ENCODE measurements at places on chromosomes 11 and 22.
A peak's percentile ranks its signal among the peaks of the same experiment; 100 is the strongest.

DNA sequence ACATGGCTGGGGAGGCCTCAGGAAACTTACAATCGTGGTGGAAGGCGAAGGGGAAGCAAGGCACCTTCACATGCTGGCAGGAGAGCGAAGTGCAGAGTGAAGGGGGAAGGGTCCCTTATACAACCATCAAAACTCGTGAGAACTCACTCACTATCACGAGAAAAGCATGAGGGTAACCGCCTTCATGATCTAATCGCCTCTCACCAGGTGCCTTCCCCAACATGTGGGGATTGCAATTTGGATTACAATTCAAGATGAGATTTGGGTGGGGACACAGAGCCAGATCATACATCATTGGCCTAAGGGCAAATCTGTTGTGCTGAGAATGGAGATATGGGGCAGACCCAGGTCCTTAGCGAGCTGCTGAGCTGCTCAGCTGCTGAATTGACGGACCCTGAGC is 13.1 kb downstream of the C1QTNF6 start:
- H3K27ac ChIP-seq: no peak overlapping the region
- H3K36me3 ChIP-seq: no peaks in the 10 kb centered on the region
- peaks cover 41% of the 10 kb centered on the region for H3K4me1 ChIP-seq

- no peak overlapping the region for H3K27ac ChIP-seq
- DNase-seq: no peak
- H3K4me1 ChIP-seq: no peaks in the 10 kb centered on the region
- no peak overlapping the region for H3K4me3 ChIP-seq
- H3K27me3 ChIP-seq: no peaks in the 10 kb centered on the region
These were observed 9.1 kb downstream of the MMP10 start for GRCh38 chr11:102771351-102771750.

- DNase-seq: no peak
- no peak overlapping the region for H3K27ac ChIP-seq
- no peaks in the 10 kb centered on the region for H3K27me3 ChIP-seq
- H3K4me1 ChIP-seq: peaks cover 51% of the 10 kb centered on the region
These were observed 1175.6 kb downstream of the BRD1 start for GRCh38 chr22:48651981-48652538.

GRCh38 chr11:68296344-68297051 is 15.9 kb upstream of the LRP5 start:
- H3K27ac ChIP-seq: no peak overlapping the region
- H3K36me3 ChIP-seq: no peaks in the 10 kb centered on the region
- no peaks in the 10 kb centered on the region for H3K27me3 ChIP-seq

DNA sequence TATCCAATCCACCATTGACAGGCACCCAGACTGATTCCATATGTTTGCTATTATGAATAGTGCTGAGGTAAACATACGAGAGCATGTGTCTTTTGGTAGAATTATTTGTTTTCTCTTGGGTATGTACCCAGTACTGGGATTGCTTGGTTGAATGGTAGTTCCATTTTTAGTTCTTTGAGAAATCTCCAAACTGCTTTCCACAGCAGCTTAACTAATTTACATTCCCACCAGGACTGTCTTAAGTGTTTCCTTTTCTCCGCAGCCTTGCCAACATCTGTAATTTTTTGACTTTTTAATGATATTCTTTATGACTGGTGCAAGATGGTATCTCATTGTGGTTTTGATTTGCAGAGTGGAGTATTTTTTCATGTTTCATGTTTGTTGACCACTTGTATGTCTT is 8.3 kb downstream of the FDX1 start:
- DNase-seq: no peak
- no peak overlapping the region for H3K4me3 ChIP-seq
- peaks cover 13% of the 10 kb centered on the region for H3K36me3 ChIP-seq
- H3K4me1 ChIP-seq: no peaks in the 10 kb centered on the region
- no peaks in the 10 kb centered on the region for H3K27me3 ChIP-seq
- H3K27ac ChIP-seq: no peak overlapping the region

DNA sequence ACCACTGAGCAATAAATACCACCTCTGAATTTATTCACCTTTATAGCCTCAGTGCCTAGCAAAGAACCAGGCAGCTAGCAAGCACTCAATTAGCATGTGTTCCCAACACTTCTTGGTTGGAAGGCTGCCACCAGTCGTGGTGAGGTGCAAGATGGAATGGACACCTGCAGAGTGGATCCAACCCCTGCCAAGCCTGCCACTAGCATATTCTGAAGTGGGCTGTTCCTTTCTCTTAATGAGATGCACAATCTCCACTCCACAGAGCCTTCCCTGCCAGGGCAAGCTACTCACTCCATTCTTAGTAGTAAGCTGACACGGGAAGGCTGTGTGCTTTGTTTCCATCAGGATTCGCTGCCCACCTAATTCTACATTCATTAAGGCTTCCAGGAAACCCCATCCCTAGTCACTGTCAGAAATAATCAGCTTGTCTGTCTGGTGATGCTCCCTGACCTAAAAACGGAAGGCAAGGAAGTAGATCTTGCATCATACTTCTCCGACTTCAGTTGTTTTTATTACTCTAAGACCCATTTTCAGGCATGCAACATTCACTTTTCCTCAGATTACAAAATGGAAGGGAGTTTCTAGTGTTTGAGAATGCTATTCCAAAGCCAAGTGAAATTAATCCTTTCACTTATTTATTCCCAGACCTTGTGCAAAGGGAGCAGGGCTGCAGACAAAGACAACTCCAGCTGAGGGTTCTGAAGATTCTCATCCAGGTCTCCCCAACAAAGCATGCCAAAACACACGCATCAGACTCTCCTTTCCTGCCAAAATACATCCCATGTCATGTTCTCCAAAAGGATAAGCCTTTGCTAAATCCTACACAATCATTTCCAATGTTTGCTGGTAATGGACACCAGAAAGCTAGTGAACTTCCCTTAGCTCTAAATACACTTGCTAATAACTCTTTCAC is 128.0 kb downstream of the TENM4 start:
- H3K27ac ChIP-seq: no peak overlapping the region
- DNase-seq: no peak
- no peaks in the 10 kb centered on the region for H3K36me3 ChIP-seq
- H3K4me3 ChIP-seq: no peak overlapping the region
- no peaks in the 10 kb centered on the region for H3K27me3 ChIP-seq

DNA sequence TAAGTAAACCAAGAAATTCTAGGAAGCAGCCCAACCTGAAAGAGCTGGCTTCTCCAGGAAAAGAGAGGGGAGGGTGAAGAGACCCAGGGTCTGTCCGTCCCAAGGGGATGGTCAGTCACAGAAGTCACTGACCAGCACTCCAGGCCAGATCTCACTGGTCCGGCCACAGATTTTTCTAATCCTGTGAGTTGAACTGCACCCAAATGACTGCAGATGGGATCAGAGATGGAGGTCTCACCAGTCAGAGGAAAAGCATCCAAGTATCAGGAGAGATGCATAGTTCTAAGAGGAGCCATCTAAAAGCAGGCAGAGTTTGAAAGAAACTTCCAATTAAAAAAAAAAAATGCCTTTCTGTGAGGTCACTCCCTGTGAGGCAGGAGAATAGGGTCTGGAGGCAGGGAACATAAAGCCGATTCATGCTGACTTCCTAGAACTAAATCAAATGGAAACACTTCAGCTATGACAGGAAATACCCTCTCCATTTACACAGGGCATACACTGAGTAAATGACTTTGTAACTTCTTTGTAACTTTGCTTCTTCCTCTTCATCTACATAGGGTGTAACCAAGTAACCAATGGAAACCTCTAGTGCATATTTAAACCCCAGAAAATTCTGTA is 144.5 kb downstream of the CCDC34 start:
- no peak overlapping the region for H3K27ac ChIP-seq
- no peak overlapping the region for H3K4me3 ChIP-seq
- H3K4me1 ChIP-seq: peaks cover 12% of the 10 kb centered on the region
- H3K27me3 ChIP-seq: no peaks in the 10 kb centered on the region
- no peaks in the 10 kb centered on the region for H3K36me3 ChIP-seq

- H3K36me3 ChIP-seq: no peaks in the 10 kb centered on the region
- H3K27ac ChIP-seq: no peak overlapping the region
- no peaks in the 10 kb centered on the region for H3K4me1 ChIP-seq
These were observed 189.7 kb downstream of the GUCY1A2 start for GRCh38 chr11:106828576-106828975.

DNA sequence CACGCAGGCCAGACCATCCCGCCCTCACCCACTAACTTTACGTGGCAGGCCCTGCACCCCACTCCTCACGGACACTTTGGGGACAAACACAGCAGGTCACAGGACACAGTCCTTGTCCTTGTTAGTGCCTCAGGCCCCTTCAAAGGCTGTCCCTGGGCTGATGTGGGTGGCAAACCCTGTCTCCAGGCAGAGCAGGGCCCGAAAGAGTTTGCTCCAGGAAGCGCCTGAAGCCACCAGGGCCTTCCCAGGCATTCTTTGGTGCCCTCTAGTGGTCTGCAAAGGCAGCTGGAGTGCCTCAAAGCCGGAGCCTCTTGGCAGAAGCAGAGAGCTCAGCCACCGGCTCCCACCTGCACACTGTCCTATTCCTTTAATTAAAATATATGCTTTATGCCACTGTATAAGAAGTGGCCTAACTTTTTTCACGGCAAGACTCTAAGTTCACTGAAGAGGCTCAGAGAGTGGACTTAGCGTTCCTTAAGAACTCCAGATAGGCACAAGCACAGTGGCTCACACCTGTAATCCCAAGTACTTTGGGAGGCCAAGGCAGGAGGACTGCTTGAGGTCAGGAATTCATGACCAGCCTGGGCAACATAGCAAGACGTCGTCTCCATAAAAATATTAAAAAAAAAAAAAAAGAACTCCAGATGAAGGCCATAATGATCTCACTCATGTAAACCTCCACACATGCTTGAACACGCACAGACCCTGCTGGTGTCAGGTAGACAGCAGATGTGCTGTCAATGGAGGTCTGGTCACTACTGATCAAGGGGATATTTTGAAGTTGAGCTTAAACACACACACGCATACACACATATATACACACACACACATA is 11.1 kb downstream of the TXN2 start:
- peak; percentile 72 for DNase-seq
- no peak overlapping the region for H3K27ac ChIP-seq
- no peak overlapping the region for H3K4me3 ChIP-seq
- no peaks in the 10 kb centered on the region for H3K27me3 ChIP-seq
- H3K36me3 ChIP-seq: peaks cover 85% of the 10 kb centered on the region

GRCh38 chr11:131824771-131825170 is 454.4 kb downstream of the NTM start:
- H3K27me3 ChIP-seq: no peaks in the 10 kb centered on the region
- DNase-seq: no peak
- no peak overlapping the region for H3K27ac ChIP-seq

DNA sequence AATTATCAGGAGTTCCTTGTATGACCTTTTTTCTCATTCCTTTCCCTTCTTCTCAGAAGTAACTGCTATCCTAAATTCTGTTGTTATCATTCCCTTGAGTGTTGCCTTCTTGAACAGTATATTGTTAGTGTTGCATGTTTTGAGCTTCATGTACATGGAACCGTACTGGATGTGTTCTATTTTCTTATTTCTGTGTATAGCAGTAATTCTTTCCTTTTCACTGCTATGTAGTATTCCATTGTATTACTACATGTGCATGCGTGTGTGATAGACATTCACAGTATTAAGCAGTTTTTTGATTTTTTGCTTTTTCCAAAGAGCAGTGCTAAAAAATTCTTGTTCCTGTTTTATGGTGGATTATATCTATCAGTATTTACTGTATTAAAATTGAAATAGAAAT is 90.3 kb upstream of the RAB1B start:
- DNase-seq: no peak
- H3K27me3 ChIP-seq: no peaks in the 10 kb centered on the region
- no peak overlapping the region for H3K27ac ChIP-seq
- H3K36me3 ChIP-seq: no peaks in the 10 kb centered on the region

DNA sequence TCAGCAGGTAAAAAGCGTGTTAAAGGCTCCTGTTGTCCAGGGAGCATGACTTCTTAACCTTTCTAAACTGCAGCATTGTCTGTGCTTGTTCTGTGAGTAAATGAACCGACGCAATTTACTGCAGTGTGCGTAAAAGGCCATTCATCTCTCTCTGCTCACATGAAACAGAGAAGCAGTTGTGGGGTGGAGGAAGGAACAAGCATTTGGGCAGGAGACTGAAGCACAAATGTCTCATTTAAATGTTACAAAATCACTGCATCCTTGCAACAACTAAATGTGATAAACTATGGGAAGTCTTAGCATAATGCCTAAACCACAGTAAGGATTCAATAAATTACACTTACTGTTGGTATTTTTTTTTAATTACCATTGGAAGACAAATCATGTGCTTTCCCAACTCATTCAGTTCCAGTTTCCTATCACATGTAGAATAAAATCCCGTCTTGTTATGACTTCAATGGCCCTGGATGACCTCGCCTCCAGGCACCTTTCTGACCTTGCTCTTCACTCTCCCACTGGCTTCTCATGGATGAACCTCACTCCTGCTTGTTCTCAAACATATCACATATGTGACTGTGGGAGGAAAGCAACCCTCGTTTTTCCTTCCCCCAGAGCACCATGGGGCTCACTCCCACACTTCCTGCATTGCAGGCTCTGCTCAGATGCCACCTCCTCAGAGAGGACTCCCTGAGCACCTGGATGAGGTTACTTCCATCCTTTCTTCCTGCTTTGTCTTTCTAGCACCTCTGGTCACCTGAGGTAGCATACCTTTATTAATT is 21.6 kb upstream of the RFPL2 start:
- no peaks in the 10 kb centered on the region for H3K27me3 ChIP-seq
- peaks cover 3% of the 10 kb centered on the region for H3K4me1 ChIP-seq
- no peaks in the 10 kb centered on the region for H3K36me3 ChIP-seq
- DNase-seq: no peak
- H3K27ac ChIP-seq: no peak overlapping the region

DNA sequence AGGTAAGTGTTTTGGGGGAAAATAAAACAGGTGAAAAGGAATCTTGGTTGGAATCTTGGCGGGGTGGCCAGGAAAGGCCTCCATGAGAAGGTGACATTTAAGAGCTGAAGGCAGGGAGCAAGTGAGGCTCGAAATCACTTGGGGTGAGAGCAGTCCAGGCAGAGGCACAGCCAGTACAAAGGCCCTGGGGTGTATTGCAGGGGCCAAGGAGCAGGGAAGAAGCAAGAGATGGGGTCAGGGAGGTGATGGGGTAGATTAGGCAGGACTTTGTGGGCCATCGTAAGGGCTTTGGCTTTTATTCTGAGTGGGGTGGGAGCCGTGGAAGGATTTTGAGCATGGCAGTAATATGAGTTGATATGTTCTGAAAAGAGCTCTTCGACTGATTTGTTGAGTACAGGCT is 551.1 kb downstream of the MN1 start:
- H3K36me3 ChIP-seq: no peaks in the 10 kb centered on the region
- peaks cover 2% of the 10 kb centered on the region for H3K27me3 ChIP-seq
- H3K4me1 ChIP-seq: peaks cover 4% of the 10 kb centered on the region
- no peak overlapping the region for H3K27ac ChIP-seq

DNA sequence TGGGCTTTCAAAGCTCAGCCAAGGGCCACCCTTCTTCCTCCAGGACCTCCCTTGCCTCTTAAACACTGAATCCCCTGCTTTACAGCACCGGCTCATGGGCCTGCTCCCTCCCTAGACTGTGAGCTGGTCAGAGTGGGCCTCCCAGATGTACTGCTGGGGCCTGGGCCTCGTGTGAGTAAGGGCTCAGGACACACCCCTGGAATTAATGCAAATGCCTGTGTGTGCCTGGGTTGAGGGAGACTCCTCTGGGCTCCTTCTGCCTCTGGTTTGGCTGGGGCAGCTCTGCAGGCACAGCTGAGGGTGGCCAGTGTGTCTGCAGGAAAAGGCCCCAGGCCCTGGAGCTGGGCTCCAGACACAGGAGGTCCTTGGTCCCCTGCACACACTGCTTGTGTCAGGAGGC is 24.2 kb downstream of the ALX4 start:
- no peak overlapping the region for H3K4me3 ChIP-seq
- peaks cover 3% of the 10 kb centered on the region for H3K4me1 ChIP-seq
- no peaks in the 10 kb centered on the region for H3K36me3 ChIP-seq
- no peak for DNase-seq
- peaks cover 5% of the 10 kb centered on the region for H3K27me3 ChIP-seq
